D341Med (cell line): ENCODE measurements at places on chromosomes 7 and 10.

DNA sequence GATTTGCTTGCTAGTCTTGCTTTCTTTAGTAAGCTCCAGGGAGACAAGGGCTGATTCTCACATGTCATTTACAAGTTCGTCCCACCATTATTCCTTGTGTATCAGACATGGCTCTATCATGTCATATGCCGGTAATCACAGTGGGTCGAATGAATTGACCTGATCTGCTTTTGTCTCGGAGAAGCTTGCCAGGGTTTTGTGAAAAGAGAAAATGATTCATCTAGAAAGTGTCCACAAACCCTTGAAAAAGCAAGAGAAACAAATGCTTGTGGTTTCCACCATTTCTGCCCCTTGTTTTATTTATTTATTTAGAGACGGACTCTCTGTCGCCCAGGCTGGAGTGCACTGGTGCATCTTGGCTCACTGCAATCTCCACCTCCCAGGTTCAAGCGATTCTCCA is 278.5 kb downstream of the TCF7L2 start:
- no peak for DNase-seq

GRCh38 chr7:1850111-1850975 is 180.3 kb downstream of the ELFN1 start:
- DNase-seq: no peak

DNA sequence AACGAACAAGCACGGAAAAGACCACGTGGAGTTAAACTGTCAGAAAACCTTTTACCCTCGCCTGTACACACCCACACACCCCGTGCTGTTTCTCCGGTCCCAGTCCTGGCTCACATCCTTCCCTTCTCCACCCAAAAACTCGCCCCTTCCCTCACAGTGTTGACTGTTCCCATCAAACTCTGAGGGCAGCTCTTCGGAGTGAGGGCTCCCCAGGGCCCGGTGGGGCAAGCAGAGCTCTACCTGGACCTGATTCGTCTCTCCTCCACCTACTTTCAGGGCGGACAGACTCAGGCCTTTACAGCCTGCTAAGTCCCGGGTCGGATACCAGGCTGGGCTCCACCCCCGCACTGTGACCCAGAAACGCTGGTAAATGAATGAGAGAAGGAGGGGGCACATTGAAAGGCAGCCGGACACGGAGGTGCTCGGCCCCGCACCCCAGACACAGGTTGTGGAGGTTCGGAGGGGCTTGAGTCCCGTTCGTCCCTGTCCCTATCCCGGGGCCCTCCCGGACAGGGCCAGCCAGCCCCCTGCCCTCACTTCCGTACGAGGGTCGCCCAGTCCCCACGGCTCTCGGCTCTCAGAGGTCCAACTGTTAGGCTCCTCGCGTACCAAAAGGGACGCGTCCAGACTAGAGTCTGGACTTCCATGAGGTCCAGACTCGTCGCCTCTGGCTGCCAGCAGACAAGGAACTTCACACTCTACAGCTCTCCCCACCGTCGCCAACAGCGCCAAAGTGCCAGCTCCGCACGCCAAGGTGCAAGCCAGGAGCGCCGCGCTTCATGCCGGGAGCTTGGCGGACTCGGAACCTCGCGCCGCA is 31.7 kb upstream of the ASL start:
- no peak for DNase-seq

GRCh38 chr7:73308074-73308664 is 457 bp downstream of the NSUN5 start:
- no peak for DNase-seq

DNA sequence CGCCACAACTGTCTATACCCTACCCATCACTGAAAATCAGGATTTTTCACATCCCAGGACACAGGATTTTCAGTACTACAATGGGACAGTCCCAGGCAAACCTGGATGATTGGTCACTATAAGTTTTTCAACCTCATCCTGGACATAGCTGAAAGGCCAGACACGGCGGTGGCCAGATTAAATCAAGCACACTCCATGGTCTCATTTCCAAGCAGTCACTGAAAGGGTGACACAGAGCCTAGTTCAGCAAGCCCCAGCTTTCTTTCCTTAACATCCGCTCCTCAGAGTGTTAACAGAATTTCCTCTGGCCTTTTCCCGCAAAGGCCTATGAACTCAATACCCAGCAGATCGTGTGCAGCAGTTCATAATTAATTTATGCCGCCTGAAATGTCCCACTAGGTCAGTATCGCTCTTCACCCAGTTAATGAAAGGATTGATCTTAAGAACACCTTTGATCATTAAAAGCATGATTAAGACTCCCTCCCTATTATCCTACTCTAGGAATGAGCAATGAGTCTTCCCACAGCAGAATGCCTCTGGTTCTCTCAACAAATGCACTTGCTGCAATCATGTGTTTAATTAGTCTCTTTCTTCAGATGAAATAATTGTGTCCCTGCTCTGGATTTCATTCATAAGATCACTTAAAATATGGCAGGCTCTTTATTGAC is 104.0 kb upstream of the NANOS1 start:
- DNase-seq: no peak

GRCh38 chr10:55734112-55734511 is 626.9 kb downstream of the ZWINT start:
- DNase-seq: no peak

GRCh38 chr10:20891338-20891714 is 5.8 kb downstream of the NEBL start:
- no peak for DNase-seq

- DNase-seq: no peak
Measured at GRCh38 chr10:80414142-80414895, 6.0 kb downstream of the PRXL2A start.

DNA sequence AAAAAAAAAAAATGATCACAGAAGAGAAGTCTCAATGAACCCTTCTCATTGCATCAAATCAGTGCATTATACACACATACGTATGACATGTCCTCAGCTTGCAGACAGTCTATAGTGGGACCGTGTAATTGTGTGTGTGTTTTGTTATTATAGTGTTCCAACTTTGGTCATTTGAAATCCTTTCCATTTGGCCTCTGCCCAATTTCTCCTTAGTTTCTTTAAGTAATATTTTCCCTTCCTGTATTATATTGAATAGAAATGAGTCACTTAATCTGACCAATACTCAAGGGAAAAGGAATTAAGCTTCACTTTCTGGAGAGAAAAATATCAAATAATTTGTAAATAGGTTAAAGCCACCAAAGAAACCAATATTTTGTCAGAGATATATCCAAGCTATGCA is 415.5 kb upstream of the SORCS1 start:
- DNase-seq: no peak

GRCh38 chr7:20561908-20562307 is 53.6 kb upstream of the ABCB5 start:
- no peak for DNase-seq

DNA sequence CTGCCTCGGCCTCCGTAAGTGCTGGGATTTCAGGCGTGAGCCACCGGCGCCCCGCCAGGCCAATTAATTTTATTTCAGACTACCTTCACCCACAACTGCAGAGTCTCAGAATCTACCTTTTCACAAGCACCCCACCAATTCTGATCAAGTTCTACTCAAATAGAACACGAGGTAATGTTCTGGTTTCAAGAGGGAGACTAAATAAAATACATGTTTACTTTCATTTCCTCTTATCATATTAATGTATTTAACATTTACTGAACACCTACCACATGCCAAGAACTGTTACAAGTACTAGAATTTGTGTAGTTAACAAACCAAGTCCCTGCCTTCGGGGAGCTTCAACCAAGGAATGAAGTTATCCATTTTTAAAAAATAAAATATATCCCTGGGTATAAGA is 25.5 kb upstream of the RGS10 start:
- DNase-seq: no peak

DNA sequence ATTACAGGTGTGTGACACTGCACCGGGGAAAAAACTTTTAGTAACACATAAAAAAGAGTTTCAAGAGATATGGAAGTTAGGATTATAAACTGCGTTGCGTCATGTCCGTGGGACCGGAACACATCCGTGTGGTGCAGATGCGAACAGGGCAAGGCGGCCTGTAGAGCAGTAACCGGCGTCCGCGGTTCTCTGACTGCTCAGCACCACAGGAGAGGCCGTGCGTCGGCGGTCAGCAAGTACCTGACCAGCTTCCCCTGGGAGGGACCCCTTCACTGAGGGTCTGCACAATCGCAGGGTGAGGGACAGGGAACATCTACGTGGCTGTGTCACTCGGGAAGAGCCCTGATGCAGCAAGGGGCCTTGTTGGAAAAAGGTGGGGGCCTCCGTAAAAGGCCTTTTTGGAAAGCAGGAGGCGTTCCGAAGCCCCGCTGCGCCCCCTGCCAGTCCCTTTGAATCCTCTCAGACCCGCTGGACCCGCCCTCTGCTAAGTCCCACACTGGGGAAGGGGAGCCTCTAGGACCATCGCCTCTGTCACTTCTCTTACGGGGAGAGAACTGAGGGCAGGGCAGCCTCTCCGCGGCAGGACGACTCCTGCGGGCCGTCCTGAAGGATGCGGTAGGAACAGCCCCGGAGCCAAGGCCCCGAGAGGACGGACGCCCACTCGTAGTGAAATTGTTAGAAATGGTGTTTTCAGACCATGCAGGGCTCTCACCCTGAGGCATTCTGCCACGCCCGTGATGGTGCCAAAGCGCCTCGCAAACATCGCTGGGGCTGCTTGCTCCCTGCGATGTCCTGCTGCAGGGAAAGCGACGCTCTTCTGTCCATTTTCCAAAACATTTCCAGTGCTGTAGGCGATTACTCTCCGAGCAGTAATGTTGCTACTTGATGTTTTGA is 771.6 kb upstream of the COBL start:
- DNase-seq: peak; percentile 24

GRCh38 chr10:77210645-77211044 is 427.0 kb downstream of the KCNMA1 start:
- no peak for DNase-seq

GRCh38 chr10:47408606-47409005 is 24.5 kb upstream of the ZNF488 start:
- DNase-seq: no peak

DNA sequence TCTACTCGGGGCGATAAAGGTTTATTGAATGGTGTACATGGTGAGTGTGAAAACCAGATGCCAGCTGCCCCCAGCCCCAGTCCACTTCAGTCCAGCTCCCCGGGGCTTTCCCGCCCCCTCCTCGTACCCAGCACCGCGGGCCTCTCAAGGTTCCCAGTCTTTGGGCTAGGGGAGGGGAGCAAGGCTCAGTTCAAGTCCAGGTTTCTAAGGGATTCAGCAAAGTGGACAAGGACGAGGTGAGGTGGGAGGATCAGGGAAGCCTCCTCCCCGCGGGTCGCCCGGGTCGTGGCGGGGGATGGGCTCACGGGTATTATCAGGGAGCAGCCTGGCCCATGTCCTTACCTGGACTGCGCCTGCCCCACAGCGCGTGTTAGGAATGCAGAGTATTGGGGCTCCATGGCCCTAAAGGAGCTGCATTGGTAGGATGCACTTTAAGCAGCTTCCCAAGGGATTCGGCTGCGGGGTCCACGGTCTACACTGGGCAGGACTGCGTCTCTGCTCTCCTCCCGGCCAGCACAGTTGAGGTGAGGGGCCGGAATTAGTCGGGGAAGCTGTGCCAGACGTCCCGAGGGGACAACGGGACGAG is 541 bp upstream of the PFKFB3 start:
- DNase-seq: no peak

DNA sequence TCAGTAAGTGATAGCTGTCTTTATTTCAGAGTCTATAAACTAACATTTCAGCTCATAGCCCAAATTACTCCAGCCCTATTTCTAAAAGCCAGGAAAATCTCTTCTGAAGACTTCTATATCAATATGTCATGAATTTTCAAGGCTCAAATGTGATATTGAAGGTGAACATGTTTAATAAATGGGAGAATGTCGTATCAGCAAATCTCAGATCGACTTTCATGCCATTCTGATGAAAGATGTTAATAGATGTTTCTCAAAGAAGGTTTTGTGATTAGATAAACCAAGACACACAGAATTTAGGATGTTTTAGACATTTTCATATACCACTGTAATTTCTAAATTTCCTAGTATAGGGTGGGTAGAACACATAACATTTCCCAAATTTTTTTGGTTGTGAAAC is 380.6 kb downstream of the ARL4A start:
- no peak for DNase-seq

DNA sequence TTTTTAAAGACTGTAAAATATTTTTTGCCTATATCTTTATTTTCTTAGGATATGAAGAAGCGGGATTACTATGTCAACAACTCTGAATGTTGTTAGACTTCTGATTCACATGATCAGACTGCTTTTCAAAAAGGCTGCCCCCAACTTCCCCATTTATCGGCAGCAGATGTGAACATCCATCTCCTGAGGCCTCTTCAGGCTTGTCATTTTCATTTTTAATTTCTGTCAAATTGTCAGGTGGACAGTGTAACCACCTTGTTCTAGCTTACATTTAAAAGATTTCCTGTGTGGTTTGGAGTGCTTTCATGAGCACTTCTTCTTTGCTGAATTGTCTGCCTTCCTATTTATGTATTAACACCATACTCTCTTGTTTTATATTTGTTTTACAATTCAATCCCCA is 78.8 kb upstream of the GSDME start:
- no peak for DNase-seq

DNA sequence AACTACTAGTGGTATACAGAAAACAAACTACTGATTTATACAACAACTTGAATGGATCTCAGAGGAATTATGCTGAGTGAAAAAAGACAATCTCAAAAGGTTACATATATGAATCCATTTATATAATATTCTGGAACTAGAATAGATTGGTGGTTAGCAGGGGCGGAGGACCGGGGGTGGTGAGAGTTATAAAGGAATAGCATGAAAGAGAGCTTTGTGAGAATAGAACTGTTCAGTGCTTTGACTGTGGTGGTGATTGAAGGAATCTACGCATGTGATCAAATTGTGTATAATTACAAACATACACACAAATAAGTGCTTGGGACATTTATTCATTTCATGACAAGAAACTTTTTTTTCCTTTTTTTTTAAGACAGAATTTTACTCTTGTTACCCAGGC is 19.6 kb downstream of the RAB19 start:
- no peak for DNase-seq

DNA sequence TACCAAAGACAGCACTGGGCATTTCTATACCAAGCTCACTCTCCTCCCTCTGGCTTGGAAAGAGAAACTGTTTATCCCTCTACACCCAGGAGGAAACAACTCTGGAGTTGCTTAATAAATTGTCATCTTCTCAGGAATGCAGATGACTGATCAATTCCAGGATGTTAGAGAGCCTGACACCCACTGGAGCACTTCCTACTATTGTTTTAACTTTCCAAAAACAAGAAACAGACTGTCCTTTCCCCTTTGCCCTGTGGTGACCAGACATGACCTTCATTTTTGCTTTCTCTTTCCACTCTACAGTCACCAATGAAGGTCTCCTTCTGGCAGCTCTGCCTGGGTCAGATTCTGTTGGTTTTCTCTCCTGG is 19.6 kb downstream of the GIMAP4 start:
- no peak for DNase-seq

DNA sequence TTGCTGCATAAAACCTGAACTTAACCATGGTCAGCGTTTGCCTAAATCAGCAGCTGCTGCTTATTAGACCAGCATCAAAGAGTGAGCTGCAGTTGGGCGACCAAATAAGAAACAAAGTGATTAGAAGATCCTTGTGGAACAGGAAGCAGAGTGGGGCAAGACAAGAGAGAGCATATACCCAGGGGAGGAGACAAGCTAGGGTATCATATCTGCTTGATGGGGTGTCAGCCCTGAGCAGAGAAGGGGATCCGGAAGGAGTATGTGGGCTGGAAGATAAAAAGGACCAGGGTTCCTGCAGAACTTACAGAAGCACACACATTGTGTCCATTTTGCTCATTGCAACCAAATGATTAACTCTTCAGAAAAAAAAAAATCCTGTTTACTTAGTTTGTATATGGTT is 213.6 kb downstream of the CELF2 start:
- no peak for DNase-seq
